Activated CD4-positive, alpha-beta T cell treated with anti-CD3 and anti-CD28 coated beads, Interleukin-2, amount 10 ng/mL, durations not matched to agents 7 days and 5 days (primary cell): ENCODE measurements at places on chromosomes 3 and 15.

DNA sequence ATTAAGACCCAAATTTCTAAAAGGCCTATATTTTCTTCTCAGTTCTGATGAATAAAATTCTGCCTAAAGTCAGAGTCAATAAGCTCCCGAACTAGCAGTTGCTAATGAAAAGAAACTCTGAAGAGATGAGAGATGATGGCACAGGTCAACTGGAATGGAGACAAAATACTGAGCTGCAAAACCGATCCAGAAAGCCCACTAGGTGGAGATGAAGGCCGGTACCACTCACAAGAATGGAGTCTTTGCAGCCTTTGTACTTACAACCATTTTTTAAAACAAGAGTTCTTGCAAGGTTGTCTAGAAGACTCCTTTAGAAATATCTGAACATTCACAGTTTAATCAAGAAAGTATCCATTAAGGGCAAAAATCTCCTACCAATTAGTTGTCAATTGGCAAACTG, 119.9 kb upstream of the TJP1 start:
- no peak for DNase-seq

GRCh38 chr3:108489776-108490175, 20.6 kb downstream of the MYH15 start:
- peak; percentile 53 for DNase-seq

- no peak for DNase-seq
Measured at GRCh38 chr3:23115171-23115877, 87.8 kb upstream of the UBE2E2 start.

- DNase-seq: no peak
Measured at GRCh38 chr15:80576519-80577090, 118.5 kb upstream of the ABHD17C start.

DNA sequence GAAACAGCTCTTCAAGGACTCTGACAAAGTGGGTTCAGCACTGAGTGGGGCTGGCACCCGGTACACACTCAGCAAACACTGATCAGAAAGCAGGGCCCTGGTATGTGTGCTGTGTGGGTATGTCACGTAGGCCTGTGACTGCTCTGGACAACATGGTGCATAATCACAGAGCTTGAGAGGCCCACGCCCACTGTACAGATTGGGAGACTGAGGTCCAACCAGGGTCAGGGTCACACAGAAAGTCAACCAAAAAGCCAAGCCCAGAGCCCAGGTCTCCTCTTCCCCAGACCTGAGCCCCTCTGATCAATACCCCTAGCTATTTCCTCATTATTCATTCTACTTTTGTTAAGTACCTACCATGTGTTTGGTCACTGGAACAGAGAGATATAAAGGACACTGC, 166.1 kb upstream of the LINGO1 start:
- no peak for DNase-seq

GRCh38 chr3:189630767-189631372, 319 bp upstream of the TP63 start:
- no peak for DNase-seq

GRCh38 chr3:58409663-58410062, 24.0 kb downstream of the PDHB start:
- no peak for DNase-seq

DNA sequence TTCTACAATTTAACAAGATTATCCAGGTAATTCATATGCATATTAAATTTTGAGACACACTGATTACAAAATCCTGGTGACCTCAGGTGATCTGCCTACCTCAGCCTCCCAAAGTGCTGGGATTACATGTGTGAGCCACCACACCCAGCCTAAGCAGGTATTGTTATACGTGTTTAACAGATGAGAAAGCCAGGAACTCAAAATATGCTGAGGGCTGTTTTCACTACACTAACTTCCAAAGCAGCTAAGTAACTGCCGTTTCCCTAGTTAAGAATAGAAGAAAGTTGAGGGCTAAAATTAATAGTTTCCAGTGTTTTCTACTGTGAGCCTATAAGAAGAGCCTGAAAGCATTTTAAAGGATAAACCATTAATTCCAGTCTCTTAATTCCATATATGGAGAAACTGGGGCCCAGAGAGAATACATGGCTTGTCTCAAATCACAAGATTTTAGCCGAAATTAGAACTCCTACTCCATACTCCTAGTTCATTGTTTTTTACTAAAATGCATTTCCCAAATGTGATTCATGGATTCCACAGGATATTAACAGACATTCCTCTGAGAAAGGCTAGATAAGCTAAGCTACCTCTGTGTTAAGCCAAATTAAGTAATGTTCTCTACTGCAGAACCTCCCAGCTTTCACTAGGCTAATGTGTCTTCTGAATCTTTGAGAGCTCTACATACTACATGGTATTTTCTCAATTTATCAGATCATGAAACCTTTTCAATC, 17.0 kb upstream of the AVEN start:
- no peak for DNase-seq

DNA sequence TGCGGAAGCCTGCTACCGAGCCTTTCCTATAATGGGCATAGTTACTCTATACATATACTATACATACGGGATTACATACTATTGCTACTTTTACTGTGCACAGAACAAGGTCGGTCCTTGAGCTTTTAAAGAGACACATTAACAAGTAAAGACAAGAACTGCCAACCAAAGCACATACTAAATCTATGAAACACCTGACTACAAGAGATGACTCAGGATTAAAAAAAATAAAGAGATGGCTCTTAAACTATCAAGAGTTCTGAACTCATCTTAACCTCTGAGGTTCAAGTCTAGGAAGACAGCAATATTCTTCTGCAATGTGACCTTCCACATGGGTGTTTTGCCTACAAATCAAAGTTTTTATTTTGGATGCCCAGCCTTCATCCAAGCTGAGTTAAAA, 106.8 kb downstream of the TNIK start:
- no peak for DNase-seq

DNA sequence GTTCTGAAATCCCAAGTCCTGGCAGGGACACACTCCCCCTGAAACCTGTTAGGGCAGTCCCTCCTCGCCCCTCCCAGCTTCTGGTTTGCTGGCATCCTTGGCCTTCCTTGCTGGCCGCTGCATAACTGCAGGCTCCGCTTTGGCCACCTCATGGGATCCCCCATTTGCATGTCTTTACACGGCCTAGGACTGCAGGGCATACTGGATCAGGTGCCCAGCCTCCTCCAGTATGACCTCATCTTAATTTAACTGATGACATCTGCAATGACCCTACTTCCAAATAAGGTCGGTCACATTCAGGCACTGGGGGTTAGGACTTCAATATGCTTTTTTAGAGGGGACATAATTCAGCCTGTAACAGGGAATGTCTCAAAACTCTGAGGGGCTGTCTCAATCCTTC, 173.3 kb downstream of the RAB11A start:
- DNase-seq: no peak

DNA sequence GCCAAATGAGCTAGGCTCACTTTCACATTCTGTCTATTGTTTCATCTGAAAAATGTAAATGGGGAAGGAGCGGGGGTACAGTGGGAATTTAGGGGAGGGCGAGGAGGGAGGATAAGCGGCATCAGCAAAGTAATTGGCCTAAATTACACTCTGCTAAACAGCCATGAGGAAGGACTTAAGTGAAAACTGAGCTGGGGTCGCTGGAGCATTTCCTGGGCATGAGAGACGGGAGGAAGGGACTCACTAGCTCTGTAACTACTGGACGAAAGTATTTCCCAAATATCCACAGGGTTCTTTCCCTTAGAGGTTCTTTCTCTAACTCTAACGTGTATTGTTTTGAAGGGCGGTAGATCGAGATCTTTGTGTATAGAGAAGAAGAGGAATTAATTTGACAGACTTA, 418.0 kb downstream of the SOX2 start:
- no peak for DNase-seq

DNA sequence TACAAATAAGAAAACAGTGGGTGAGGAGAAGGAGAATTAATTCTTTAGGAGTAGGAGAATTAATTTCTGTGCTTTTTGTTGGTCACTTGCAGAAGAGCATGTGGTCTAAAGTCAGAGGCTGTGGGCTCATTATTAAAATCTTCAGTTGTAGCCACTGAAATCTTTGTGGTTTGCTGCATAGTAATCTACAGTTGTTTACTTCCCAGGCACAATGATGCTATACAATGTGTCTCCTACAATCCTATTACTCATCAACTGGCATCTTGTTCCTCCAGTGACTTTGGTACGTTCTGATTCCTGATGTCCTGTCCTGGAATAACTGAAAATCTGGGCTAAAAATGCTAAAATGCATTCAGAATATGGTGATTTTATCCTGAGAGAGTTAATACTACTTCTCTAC, 21.0 kb downstream of the IFT122 start:
- no peak for DNase-seq

DNA sequence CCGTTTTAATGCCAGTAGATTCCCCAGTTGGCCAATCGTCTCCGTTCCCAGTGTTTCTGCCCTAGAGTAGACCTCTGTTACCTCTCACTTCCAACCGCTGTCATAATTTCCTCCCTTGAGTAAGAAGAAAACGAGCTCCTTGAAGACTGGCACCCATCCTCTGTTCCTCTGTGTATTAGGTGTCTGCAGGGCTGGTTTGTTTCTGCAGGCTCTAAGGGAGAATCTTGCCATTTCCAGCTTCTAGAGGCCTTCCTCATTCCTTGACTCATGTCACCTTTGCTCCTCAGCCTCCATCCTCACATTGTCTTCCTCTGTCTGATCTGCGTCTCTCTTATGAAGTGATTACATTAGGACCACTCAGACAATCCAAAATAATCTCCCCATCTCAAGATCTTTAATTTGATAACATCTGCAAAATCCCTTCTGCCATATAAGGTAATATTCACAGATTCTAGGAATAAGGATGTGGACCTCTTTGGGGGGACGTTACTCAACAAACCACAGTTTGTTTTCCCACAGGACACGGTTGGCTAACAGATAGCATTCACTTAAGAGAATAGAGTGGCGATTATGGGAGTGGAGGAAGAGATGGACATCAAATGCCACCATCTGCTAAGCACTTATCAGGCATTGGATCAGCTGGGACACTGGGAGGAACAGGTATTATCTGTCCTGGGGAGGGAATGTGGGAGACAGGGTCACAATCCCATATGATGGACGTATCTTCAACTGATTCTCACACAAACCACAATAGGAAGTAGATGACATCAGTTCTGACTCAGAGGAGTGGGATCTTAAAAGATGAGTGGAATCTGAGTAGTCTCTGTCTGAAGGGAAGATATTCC, 17.1 kb downstream of the ARHGAP31 start:
- DNase-seq: no peak

DNA sequence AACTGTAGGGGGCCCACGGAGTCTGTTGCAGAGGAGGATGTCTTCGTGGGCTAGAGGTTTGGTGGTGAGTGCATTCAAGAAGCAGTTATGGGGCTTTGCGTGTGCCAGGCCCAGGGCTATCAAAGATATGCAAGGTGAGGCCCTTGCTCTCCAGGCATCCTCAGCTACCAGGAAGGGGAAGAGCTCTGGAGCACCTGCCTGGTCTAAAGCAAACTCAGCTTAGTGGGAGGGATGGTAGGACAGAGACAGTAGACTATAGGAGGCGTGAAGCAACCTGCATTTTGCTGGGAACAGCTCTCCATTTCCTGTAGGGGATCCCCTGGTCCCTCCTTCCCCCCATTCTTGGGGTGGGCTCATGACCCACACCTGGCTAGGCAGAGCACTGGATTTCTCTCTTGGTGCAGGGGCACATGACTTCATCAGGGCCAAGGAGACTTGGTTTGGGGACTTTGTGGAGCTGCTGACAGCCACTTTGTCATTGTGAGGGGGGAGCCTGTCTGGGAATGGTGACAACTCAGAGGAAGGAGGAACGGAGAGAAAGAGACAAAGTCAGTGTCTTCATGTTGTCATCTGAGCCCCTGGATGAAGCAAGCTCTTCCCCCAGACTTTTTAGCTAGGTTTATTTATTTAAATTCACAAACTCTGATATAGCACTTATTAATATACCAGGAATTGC, 8.6 kb upstream of the EEFSEC start:
- DNase-seq: no peak

GRCh38 chr3:97439373-97439772, 325.2 kb upstream of the ARL6 start:
- DNase-seq: no peak

DNA sequence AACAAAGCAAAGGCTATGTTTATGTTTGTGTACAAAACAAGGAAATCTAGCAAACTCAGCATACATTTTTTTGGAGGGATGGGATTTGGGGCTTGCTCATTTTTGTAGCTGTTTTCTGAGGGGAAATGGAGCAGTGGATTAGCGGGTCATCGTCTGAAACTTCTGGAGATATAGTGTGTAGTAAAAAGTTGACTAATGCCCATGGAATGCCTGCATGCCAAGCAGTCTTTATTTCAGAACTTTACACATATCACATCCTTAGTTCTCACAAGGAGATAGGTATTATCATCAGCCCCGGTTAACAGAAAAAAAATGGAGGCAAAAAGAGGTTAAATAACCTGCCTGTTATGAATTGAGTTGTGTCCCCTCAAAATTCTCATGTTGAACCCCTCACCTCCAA, 47.1 kb downstream of the ATP13A4 start:
- DNase-seq: no peak

GRCh38 chr3:27758083-27758482, 36.0 kb upstream of the EOMES start:
- no peak for DNase-seq

GRCh38 chr15:41824062-41824745, 3.7 kb upstream of the JMJD7 start:
- DNase-seq: no peak

- DNase-seq: no peak
Measured at GRCh38 chr15:34644061-34644460, 60.6 kb upstream of the GOLGA8B start.

GRCh38 chr3:123027292-123028232, at the start of gene SEMA5B:
Gene SEMA5B (minus strand): TSS chr3:123027763. CDS start chr3:122961263, 66,500 bp downstream.
- DNase-seq: peak; percentile 13

GRCh38 chr3:46710229-46710628, 7.4 kb downstream of the PRSS50 start:
- no peak for DNase-seq

- DNase-seq: no peak
Measured at GRCh38 chr15:71410347-71410746, 295.1 kb downstream of the THSD4 start.

DNA sequence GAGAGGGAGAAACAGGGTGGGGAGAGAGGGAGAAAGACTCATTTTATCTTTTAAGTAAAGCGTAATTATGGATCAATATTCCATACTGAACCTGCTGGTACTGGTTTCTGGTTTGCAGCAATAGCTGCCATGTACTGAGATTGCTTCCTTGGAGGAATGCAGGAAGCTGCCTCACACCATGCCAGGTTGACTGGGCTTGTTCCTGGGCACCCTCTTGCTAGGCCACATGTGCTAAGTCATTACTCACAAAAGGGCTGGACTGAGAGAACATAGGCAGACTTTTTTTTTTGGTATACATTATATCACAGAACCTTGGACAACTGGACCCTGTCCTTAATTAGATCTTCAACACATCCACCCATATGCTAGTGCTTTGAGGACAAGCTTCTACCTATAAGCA, 193.4 kb downstream of the ZNF621 start:
- no peak for DNase-seq
